ENCODE measurements at places on chromosomes 3 and 15.

DNA sequence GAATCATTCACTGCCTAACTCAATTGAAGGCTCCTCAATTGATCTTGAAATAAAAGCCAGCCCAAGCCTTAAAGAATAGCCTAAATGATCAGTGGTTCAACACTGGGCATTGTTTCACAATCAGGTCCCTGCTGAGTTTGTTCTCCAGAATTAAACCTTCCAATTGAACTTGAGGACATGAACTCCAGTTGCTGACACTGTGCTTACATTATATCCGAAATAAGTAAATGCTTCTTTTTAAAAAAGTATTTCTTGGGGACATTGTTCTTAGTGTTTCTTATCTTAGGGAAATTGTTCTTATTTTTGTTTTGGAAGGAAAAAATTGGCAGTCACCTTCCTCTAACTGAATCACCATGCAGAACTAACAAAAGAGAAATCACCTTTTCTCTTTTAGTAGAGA, 450.2 kb downstream of the RBMS3 start:
- no peak for DNase-seq

DNA sequence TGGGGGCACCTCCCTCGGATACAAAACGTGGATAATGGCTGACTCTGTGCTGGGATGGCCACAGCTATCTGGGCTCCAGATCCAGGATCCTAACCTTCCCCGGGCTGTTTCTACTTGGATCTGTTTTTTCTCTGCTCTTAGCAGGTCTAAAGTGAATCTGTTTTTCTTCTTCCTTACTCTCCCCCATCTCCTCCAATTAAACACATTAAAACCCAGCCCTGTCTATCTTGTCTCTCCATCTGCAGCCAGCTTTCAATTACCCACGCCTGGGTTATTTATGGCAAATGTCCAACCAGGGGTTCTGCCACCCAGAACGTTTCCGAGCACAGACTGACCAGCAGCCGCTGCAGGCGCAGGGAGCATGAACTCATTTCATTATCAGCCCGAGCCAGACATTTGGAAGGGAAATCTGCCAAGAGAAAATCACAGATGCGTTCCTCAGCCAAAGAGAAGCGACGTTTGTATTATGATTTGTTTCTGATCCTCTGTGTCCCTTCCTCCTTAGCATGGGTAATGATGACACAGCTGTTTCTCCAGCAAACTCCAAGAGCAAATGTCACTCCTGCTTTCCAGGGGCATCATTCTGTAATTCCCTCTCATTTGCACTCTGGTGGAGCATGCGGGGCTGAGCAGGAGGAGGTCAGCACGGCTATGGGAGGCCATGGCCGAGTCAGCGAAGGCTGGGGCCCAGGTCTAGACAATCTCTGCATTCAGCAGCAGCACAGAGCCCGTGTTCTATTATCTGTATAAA, 42.0 kb downstream of the UMPS start:
- no peak for DNase-seq

DNA sequence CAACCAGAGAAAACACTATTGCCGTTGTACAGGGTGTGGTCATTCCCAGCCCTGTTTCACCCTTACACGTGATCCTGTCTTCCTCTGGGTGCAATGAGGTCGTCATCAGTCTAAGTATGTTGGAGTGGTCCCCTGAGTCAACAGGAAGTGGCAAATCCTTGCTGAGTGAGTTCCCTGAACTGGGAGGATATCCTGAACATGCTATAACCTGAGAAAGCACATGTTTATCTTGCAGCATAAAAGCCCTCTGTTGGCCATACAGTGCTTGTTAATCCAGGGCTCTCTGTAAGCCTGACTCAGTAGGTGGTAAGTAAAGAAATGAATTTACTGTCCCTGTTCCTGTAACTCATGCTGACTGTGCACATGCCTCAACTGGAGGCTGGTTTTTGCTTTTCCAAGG, 477.8 kb upstream of the RGMA start:
- DNase-seq = no peak

DNA sequence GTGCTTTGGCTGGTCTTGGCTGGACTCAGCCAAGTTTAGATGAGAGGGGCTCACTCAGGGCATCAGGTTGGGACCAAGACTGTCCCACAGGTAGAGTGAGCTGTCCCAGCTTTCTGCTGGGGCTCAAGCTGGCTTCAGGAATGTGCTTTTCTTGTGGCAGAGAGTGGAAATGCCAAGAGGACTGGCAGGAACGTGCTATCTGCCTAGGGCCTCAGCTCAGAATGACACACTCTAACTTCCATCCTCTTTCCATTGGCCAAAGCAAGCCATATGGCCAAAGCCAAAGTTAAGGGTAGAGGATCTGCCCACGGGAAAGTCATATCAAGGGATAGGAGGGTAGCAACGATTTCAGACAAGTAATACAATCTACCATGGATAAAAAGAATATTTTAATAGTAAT, 178.8 kb downstream of the ABHD5 start:
- no peak for DNase-seq

Measured in activated T-cell treated with anti-CD3 and anti-CD28 coated beads for 4 hours (primary cell).